ENCODE measurements at places on chromosomes 7 and 10. TPM values are rescaled to one million over a fixed set of nuclear protein-coding genes. Genes with fewer than 3 reads are reported as not detected.

ANKRD22 gene
- 5.0 TPM for total RNA-seq

NACAD gene
- total RNA-seq = 1.9 TPM

CPA2 gene
- not detected for total RNA-seq

PLEKHS1 gene
- 0.42 TPM for total RNA-seq
